ENCODE measurements at places on chromosomes 4 and X.

DNA sequence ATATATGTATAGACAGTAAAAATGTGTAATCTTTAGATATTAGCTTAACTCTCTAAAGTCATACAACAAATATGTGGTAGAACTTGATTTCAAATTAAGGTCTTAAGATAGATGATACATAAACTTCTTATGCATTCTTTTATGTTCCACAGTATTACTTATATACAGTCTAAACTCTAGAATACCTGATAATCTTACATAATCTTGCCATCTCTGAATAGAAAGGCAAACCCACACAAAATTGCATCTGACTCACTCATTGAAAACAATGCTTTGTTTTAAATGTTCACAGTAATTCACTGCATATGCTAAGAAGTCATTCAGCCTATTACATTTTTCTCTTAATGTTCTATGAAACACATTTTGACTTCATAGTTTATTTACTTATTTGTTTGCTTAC, 10.1 kb downstream of the SULT1B1 start:
- no peak for DNase-seq

- DNase-seq: no peak
Measured at GRCh38 chrX:110713666-110714065, 82.0 kb downstream of the CHRDL1 start.

- peak; percentile 71 for DNase-seq
Measured at GRCh38 chr4:24583451-24584210, 723 bp downstream of the DHX15 start.

DNA sequence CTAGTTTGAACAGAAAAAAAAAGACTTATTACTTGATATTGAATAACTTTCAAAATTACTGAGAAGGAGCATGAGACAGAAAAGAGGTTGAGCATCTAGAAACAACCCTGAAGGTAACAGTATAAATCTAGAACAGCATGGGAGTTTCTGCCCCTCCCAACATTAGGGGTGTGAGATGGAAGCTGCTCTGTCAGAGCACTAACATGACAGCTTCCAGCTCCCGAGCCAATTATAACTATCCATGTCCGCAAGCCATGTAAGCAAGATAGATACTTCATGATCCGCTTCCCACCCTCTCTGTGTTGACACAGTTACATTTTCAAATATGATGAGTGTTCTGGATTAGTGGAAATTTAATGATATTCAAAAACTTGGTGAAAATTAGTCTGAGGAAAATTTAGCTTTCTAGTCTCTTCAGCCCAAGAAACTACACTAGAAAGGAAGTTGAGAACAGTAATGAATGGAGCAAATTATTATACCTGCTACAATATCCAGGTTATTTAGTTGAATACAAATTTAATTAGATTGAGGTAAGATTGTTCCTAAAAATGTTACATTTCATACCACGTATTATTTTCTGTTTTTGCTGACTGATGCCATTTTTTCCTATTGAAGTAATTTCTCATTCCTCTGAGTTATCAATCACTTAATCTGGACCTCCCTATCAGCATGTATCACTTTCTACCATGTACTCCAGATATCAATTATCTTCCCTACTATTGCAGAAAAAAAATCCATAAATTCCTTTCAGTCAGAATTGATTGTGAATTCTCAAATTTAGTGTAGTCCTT, 129.3 kb upstream of the SLIT2 start:
- no peak for DNase-seq

DNA sequence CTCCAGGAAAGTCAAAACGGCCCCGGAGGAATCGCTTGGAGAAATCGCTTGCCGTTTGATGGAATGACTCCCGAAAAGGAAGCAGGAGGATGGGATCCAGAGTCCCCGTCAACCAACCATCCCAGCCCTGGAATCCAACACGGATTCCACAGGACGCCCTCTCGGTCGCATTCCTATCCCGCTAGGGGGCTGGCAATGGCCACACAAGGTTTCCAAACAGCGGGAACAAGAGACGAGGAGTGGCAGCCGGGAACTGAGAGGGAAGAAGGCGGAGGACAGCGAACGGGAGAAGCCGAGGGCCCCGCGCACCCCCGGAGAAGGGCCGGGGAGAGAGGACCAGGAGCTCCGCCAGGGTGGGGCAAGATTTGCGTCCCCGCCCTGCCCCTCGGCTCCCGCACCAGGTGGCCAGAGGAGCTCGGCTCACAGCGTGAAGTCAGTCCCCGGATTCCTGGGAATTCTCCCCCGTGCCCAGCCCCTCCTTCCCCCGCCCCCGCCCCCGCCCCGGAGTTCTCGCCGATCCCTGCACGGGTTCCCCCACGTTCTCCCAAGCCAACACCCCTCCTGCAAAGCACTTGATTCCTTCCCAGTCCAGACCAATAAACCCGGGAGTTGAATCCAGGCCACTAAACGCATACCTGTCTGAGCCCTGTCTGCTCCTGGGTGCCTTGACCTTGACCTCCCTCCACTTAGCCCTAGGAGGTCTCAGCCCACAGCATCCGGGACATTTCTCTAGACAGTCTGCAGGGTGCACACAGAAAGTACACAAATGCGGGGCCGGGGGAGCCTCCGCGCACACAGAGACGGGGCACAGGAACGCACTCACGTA, 1.4 kb downstream of the PDZD4 start:
- peak; percentile 74 for DNase-seq

- peak; percentile 22 for DNase-seq
Measured at GRCh38 chr4:88320780-88321373, 36.5 kb upstream of the PPM1K start.

GRCh38 chr4:158850800-158851644, 82.2 kb downstream of the FNIP2 start:
- DNase-seq: peak; percentile 48

GRCh38 chrX:131831185-131831520, 191.9 kb upstream of the STK26 start:
- no peak for DNase-seq

- no peak for DNase-seq
Measured at GRCh38 chr4:8021796-8022195, 82.1 kb upstream of the AFAP1 start.
